ENCODE measurements at places on chromosomes 2 and 18.

- DNase-seq: no peak
Measured at GRCh38 chr2:20419752-20420151, 27.1 kb upstream of the RHOB start.

GRCh38 chr2:115484486-115484885, 1042.0 kb downstream of the DPP10 start:
- no peak for DNase-seq

DNA sequence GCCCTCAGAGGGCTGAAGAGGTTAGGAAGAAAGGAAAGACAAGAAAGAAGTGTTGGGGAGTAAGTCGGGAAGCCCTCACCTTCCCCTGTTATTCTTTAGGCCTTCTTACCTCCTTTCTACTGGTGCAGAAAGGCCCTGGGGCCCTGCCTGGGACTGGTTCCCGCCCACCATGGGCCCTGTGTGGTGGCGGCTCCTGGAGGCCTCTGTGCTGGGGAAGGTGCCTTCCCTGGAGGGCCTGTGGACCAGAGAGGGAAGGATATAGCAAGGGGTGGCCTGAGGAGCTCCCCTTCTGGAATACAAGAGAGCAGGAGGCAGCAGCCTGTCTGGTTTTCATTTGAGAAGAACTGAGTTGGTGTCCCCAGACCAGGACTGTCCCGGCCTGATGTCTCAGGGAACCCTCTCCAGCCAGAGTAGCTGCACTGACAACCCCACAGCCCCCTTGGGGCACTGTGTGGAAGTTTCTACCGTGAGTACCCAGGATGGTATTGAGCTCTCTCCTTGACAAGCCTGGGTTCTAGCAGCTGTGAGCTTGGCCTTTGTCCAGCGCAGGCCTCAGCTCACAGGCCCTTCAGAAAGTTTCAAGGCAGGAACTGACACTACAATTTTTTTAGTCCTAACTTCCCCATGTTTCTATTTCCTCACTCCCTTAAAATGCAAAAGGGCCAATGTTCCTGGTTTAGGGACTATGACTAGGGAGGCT, 47.1 kb downstream of the EFR3B start:
- DNase-seq: no peak

- no peak for DNase-seq
Measured at GRCh38 chr18:59340817-59341216, 18.2 kb downstream of the LMAN1 start.

DNA sequence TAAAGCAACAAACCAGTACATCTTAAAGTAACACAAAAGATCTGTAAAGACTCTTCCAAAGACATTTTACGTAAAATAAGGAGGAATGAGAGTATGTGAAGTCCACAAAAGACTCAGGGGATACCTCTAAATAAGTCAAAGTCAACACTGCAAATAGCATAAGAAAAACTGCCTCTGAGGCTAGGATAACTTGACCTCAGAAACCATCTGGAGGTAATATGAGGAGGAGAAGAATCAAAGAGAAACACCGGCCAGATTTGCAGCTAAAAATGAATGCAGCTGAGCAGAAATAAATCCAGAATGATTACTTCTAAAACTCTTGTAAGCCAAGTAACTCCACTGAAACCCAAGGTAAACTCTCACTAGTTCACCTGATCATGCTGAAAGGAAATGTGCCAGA, 52.2 kb upstream of the ERMN start:
- no peak for DNase-seq

GRCh38 chr2:112006076-112006410, 49.0 kb upstream of the TMEM87B start:
- DNase-seq: no peak
